ENCODE measurements at places on chromosomes 3 and 15. TPM values are rescaled to one million over a fixed set of nuclear protein-coding genes. Genes with fewer than 3 reads are reported as not detected.
A peak's percentile ranks its signal among the peaks of the same experiment; 100 is the strongest.

Gene DLL4
- total RNA-seq = 6.5 TPM

Gene RARB
- 17.2 TPM for total RNA-seq

Gene VGLL3
- 55.5 TPM for total RNA-seq

Gene RYR3
- total RNA-seq = 0.41 TPM

Gene HTR3E
- not detected for total RNA-seq

Gene ATXN7
- total RNA-seq = 30.8 TPM

- no peak for DNase-seq
These were observed 51.2 kb downstream of the MYH15 start for GRCh38 chr3:108459225-108459624.

Gene LPCAT4
- 12.5 TPM for total RNA-seq

GRCh38 chr3:171514466-171514865 is 54.3 kb upstream of the TNIK start:
- DNase-seq = no peak

DNA sequence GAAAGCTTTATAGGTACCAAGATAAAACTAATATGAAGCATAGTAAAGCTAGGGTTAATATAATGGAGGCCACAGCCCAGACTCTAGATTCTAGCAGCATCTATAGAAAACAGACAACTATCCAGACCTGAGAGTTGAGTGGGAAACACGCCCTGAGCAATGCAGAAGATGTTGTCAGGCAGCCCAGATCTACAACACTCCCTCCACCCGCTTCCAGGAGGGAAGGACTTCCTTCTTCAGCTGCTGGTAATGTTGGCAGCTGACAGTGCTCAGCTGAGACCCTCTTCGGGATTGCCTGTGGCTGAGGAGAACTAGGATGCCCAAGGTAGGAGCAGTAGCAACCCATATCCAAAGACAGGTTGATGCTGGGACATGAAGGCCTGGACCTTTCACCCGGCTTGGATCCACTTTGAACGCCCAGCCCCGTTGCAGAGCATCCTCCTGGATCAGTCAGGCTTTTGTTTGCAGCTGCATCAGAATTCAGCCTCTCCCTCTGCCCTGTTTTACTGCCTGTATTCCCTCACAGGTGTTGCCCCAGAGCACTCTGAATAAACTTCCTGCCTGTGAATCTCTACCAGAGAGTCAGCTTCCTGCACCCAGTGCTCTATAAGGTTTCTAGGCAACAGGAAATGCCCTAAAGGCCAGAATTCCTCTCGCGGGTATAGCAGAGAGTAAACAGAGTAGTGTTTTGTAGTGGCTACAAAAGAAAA is 174.7 kb upstream of the IL12A start:
- peak; percentile 37 for DNase-seq

GRCh38 chr15:74628949-74629348 is 13.3 kb downstream of the CLK3 start:
- DNase-seq = no peak

Gene GOLGA8M
- total RNA-seq = 1.5 TPM

GRCh38 chr3:150006794-150007193 is 36.1 kb upstream of the PFN2 start:
- DNase-seq = no peak

- no peak for DNase-seq
These were observed 59.7 kb downstream of the RORA start for GRCh38 chr15:61169275-61169903.

DNA sequence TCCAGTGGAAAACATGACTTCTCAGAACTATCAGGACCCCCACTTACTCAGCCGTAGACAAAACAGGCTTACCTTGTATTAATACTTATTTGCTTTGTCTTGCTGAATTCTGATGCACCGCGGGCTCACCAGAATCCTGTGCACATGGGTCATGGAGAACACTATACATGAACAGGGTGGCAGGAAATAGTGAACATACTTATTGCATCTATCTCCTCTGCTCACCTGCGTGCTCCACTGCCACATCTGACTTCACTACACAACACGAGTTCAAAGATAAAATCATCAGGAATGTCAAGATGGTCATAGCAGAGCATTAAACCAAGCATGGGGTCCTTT is 10.7 kb upstream of the MAPK6 start:
- no peak for DNase-seq

Gene TLR9
- 0.17 TPM for total RNA-seq

Gene SLC12A1
- not detected for total RNA-seq

Gene PRRT3
- total RNA-seq = 8.9 TPM

DNA sequence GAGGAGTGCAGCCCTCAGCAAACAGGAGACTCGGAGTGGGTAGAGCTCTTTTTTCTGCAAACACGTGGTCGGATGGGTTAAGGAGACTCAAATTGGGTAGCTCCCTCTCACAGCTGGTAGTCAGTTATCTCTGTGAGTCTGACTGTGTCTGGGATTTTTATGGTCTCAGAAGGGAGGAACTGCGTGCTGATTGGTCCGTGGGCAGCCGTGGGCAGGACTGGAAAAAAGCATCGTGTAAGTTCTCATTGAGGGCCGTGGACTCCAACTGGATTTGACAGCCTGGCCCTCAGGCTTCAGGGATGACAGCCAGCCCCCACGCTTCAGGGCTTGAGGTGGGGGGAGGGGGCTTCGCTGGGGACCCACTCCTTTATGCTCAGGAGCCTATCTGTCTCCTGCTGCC is 463.9 kb downstream of the EPHA3 start:
- DNase-seq = no peak

Gene NR2E3
- total RNA-seq = 2.1 TPM
